ENCODE measurements at places on chromosomes 7 and 10. TPM values are rescaled to one million over a fixed set of nuclear protein-coding genes. Genes with fewer than 3 reads are reported as not detected.

DNA sequence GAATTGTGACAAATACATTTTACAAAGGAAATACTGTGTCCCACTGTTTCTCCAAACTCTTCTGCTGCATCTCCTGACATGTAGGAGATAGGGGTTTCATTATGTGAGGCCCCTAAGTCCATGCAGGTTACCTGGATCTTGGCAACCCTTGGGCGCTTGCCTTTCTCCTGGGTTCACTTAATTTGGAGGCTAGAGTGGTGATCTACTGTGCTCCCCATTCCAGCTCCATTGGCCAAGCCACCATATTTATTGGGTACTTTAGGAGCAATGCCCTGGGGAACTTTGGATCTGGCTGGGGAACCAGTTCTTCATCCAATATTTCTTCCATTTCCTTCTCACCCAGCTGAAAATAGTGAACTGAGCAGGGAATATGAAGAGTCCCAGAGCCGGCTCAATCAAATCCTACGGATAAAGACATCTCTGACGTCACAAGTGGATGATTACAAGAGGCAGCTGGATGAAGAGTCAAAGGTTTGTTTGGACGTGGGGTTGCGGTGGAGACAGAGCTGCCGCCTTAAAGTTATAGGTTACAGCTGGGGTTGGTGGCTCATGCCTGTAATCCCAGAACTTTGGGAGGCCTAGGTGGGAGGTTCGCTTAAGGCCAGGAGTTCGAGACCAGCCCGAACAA, 18.5 kb downstream of the MYH16 start:
- no peak for DNase-seq

Gene EVX1
- total RNA-seq: not detected

DNA sequence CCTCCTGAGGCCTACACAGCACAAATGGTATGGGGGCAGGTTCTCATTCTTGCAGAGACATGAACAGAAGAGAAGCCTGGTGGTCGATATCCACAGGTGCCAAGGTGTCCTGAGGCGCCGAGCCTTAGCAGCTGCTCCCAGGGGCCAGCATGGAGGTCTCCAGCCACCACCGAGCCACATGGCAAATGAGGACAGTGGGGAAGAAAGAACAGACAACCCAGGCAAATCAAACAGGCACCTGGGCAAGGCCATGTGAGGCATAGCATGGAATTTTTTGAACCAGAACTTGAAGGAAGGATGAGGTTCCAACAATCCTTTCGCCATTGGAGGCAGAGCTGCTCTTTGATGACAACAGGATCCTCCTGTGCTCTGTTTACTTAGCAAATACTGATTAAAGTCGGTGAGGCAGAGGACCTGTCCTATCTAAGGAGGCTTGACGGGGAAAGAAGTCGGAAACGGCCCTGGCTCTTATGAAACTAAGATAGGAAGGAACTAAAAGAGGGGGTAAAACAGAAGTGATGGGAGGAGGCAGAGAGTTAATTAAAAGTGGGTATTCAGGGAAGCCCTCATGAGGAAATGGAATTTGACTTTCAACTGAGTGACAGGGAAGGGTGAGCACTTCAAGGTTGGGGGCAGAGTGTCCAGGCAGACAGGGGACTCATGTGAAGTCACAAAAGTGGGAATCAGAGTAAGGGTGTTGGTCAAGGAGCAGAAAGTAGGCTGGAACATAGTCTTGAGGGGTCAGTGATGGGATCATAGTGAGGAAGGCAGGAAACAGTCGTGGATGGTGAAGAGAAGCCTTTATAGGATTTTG, 8.6 kb upstream of the CALML3 start:
- no peak for DNase-seq

DNA sequence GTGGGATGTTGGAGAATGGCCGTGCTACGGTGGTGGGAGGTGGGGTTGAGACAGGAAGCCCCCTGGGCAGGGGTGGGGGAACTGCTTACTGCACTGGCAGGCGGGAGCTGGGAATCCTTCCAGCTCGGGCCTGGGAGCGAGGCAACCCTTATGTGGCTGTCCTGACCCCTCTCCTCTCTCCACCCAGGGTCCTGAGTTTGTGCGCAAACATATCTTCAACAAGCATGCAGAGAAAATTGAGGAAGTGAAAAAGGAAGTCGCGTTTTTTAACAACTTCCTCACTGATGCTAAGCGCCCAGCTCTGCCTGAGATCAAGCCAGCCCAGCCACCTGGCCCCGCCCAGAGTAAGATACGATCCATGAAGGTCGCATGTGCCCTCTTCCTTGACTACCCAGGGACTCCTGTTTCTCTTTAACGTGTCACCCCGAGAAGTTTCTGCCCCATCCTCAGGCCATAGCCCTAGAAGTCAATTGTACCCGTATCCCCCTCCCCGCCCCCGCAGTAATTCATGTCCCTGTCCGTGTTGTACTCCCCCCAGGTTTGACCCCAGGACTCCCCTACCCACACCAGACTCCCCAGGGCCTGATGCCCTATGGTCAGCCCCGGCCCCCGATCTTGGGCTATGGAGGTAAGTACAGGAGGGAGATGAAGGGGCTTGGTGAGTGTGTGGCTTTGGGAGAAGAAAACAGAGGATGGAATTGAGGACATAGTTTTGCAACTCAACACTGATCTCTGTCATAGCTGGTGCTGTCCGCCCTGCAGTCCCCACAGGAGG, 1.8 kb downstream of the UFSP1 start:
- no peak for DNase-seq

- DNase-seq: no peak
Observed at GRCh38 chr7:38296059-38296857, 22.8 kb upstream of the TARP start.

Gene PLCE1
- 3.6 TPM for total RNA-seq

DNA sequence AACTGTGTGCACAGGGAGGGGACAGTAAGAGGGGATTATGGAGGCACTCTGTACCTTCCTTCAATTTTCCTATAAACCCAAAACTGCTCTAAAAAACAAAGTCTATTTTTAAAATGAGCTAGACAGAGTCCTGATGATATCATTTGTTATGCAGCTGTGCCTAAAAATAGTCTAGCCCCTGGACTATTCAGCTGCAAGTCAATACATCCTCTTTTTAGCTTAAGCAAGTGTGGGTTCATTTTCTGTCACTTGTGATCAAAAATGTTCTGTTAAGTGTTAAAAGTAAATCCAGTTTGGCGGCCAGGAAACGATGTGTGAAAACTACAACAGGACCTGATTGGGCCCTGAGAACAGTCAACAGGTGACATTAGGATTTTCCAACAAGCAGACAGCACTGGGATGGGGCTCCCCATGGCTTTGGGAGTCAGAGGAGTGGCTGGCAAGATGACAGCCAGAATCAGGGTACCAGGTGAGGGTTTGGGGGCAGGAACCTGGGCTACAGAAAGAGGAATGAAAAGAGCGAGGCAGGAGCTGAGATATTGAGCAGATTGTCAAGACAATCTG, 33.9 kb downstream of the FAM107B start:
- DNase-seq: no peak

Gene HHEX
- total RNA-seq: 3.2 TPM

Gene ST8SIA6
- 1.0 TPM for total RNA-seq

Gene DDX56
- 34.1 TPM for total RNA-seq

Gene ADCY1
- 0.34 TPM for total RNA-seq

Gene GNGT1
- total RNA-seq: not detected

DNA sequence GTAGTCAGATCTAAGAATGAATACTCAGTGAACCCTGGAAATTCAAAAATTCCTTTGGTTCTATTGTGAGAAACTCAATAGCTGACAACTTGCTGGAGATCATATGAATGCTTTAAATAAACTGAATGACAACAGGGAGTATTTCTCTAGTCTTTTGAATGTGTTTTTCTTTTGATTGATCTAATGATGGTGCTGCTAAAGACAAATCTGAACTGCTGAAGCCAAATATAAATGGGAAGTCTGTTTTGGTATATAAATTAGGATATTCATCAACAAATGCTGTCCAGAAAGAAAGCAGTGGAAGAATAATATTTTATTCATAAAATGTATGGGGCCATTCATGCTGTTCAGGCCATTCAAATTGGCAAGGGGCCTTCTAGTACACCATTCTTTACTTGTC, 79.4 kb downstream of the ITGB1 start:
- DNase-seq: no peak

Gene TMEM178B
- total RNA-seq: 1.7 TPM

GRCh38 chr7:92790992-92791391, 45.4 kb downstream of the CDK6 start:
- no peak for DNase-seq

Gene ASZ1
- total RNA-seq: not detected

DNA sequence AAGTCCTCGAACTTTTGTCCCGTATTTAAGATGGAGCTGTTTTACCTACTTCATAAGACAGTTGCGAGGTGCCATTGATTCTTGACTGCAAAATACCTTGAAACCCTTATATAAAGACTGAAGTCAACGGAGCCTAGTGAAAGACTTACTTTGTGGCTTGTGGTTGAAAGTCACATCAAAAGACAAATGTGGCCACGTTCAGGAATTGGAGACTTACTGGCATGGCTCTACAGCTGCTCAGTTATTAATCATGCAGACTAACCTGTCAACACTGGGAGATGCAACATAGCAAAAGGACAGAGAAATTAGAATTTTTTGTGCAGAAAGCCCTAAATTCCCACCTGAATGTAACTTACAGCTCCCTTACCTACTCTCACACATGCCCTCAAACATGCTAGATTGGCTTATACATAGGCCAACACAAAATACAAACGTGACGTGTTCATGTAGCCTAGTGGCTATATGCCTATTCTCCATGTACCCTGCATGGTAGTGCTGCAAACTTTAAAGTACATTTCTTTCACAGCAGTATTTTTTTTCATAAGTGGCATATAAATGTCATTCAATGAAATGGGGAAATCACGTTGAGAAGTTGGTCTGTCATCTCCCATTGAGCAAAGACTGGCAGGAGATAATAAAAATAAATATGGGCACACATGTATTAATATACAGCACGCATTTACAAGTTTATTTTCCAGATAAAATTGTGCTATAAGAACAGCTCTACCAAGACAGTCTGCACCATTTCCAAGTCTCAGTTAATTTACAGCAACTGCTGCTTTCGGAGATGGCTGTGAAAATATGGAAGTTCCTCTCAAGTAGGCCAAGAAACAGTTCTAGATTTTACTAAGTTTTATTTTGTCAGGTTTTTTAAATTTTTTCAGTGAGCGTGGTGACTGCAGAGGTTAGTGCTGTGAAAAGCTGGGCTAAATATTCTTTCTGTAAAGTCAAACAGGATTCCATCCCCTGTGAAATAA, 170.4 kb upstream of the C7orf33 start:
- no peak for DNase-seq

Gene NRG3
- not detected for total RNA-seq

DNA sequence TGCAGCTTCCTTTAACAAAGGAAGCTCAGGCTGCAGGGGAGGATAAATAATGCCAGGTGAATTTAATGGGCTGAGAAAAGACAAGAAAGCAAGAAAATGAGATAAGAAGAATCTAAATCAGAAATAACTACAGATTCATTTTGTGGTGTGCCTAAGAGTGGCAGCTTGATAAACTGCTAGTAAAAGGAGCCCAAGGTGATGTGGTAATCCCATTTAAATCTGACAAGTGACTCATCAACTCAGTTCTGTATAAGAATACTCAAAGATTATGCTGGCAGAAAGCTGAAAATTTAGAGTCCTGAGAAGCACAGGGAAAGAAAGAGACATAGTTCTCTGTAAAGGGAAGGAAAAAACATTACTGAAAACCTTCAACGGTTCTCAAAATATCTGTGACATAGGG, 109.4 kb upstream of the PDE1C start:
- DNase-seq: no peak

Gene C10orf53
- total RNA-seq: not detected

GRCh38 chr10:127986531-127987466, 79.9 kb downstream of the PTPRE start:
- no peak for DNase-seq

Gene THSD7A
- 0.57 TPM for total RNA-seq

Gene OPN1SW
- total RNA-seq: not detected

GRCh38 chr10:132141526-132142395, 45.0 kb upstream of the DPYSL4 start:
- DNase-seq: no peak

DNA sequence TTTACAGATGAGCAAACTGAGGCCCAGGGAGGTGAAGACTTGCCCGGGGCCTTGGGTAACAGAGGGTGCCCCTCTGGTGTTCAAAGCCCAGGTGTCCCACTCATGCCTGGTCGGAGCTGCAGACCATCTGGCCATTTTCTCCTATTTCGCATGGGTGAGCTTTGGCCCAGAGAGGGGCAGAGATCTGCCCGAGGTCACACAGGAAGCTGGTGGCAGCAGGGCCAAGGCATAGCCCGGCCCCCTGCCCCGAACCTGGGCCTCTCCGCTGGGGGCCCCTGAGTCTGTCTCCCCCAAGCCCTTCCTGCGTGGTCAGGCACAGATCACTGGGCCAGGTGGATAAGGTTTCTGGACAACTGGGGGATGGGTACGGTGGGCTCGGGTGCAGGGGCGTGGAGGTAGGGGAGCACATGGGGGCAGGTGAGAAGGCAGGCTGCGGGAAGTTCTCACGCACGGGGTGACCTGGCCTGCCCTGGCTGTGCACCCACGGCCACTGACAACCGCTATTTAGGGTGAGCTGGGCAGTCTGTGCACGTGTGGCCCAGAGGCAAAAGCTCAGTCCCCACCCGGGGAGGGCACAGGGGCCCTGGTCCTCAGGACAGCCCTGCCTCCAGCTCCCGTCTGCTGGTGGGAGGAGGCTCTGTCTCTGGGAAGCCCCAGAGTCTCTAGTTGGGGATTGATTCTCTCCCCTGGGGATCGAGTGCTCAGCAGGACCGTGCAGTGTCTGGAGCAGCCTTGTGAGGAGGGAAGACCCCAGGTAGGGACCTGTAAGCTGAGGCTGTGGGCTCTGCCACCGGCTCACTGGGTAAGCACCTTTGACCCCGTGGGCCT, 68.6 kb downstream of the UNCX start:
- no peak for DNase-seq

Gene CTBP2
- 41.8 TPM for total RNA-seq

- no peak for DNase-seq
Observed at GRCh38 chr7:43735403-43735801, 6.1 kb upstream of the COA1 start.

DNA sequence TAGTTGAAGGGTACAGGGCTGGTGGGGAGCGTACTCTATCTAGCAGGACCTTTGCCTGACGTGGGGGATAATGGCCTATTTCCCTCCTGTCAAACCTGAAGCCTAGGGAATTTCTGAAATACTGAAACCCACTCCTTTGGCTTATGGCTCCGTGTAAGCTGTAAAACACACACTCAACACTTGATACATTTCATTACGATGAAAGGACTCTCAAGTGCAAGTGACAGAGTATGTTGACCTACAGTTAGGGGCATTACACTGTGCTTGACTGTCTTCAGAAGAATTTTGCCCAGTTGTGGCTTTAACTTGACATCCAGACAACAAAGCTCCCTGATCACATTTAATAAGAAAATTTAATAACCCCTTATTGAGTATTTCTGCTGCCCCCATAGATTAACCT, 194.3 kb downstream of the BAMBI start:
- no peak for DNase-seq

- DNase-seq: no peak
Observed at GRCh38 chr10:87590705-87591588, 68.7 kb upstream of the PAPSS2 start.

DNA sequence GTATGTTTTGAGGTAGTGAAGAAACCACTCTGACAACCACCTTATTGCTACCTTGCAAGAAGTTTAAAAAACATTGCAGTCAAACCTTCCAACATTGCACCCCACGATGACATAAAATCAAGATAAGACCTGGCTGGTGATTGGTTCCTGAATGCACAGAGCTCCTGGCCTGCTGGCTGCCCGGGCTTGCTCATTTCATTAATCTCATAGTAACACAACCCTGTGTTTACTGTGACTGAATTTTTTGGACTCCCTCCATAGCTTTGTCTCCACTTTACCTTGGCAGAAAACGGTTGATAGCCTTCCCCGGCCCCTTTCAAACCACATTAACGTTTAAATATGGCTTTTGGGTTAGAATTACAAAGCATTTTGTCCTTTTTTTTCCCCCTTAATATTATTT, 27.5 kb downstream of the VWA2 start:
- no peak for DNase-seq

Gene ERVW-1
- total RNA-seq: not detected

All from esophagus squamous epithelium (tissue), 5 donors.